Activated CD4-positive, alpha-beta memory T cell treated with anti-CD3 and anti-CD28 coated beads for 36 hours (primary cell): ENCODE measurements at places on chromosomes 6 and 20. TPM values are rescaled to one million over a fixed set of nuclear protein-coding genes. Genes with fewer than 3 reads are reported as not detected.

DNA sequence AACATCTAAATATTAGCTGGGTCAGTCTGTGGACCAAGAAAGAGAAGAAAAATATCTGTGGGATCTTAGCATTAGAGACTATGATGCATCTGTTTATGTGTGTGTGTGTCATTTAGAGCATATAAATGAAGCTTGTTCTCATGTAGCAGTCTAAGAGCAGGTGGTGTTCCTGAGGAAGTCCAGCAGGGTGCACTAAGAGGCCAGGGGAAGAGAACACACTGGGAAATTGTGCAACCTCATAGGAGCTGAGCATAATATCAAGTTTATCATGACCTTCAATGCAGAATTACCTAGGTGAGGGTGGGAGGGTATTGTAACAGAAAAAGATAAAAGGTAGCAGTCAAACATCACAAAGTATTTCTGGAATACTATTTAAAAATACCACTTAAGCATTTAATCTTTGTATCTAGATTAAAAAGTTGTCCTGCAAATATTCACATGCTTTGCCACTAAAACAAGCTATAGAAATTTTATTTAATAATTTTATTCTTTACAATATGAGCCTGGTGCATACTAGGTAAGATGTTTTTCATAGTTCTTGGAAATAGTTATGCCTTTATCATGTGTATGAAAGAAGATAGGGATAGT, 80.5 kb downstream of the SMPDL3A start:
- peak; percentile 12 for DNase-seq

DNA sequence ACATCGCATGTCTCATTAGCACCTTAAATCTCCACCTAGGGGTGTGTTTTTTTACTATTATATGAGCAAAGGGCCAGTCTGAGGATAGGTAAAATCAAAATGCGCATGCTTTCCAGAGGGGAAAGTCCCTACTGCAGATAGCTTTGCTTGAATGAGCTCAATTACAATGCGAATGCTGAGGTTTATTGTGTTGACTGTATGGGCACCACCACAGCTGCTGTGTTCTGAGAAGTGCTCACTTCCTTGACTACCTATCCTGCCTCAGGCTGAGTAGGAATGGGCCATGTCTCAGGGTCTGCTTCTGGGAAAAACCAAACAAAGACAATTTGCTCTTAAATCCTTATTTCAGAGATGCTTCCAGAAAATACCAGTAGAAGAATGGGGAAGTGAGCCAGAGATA, 36.6 kb downstream of the MOCS1 start:
- DNase-seq = no peak

BTNL2 gene
- not detected for total RNA-seq

SCUBE3 gene
- total RNA-seq = not detected
